ENCODE measurements at places on chromosomes 3 and 15.

GRCh38 chr15:25501828-25502446, 63.1 kb upstream of the UBE3A start:
- no peak for DNase-seq

DNA sequence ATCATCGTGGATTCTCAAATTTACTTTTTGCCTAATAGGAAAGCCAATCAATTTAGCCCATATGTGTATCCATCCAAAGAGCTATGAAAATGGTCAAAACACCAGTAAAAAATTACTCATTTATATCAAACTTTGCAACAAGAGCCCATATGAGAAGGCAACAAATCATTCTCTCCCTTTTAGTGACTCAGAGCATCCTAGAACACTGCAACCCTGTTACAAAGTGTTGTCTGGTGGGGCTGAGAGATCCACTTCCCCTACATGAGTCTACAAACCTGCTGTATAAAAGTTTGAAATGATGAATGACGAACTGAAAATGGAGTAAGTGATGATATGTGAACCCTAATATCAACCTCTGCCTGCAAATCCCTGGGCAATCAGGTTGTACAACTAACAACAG, 23.3 kb downstream of the PDZRN3 start:
- DNase-seq = no peak

DNA sequence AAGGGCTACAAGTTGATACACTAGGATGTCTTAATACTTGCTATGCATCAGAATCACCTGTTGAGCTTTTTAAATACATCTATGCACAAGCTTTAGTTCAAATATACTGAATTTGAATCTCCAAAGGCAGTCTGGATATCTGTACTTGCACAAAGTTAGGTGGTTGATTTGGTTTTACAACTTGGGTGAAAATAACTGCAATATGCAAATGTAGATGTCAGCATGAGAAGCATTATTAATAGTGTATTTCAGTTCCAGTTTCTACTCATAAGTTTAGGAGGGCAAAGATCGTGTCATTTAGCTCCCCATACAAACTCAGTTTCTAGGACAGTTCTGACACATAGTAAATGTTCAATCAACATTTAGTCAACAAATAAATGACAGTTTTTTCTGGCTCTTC, 25.6 kb downstream of the IQCB1 start:
- DNase-seq = no peak

- no peak for DNase-seq
These were observed 216.1 kb upstream of the ROPN1 start for GRCh38 chr3:124207873-124208485.

GRCh38 chr15:90449206-90449735, 61.2 kb downstream of the IQGAP1 start:
- DNase-seq = no peak

- DNase-seq = no peak
These were observed 29.7 kb upstream of the SPATA12 start for GRCh38 chr3:57030721-57031120.

- DNase-seq = no peak
These were observed 43.6 kb downstream of the TBC1D2B start for GRCh38 chr15:78033864-78034263.

DNA sequence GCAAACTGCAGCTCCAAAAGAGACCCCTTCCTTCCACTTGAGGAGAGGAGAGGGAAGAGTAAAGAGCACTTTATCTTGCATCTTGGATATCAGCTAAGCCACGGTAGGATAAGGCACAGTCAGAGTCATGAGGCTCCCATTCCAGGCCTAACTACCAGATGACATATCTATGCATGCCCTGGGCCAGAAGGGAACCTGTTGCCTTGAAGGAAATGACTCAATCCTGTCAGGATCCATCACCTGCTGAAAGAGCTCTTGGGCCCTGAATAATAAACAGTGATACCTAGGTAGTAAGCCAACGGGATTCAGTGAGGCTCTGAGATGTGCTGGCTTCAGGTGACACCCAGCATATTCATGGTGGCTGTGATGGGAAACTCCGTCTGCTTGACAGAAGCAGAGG, 118.5 kb upstream of the EPHA3 start:
- DNase-seq = no peak

DNA sequence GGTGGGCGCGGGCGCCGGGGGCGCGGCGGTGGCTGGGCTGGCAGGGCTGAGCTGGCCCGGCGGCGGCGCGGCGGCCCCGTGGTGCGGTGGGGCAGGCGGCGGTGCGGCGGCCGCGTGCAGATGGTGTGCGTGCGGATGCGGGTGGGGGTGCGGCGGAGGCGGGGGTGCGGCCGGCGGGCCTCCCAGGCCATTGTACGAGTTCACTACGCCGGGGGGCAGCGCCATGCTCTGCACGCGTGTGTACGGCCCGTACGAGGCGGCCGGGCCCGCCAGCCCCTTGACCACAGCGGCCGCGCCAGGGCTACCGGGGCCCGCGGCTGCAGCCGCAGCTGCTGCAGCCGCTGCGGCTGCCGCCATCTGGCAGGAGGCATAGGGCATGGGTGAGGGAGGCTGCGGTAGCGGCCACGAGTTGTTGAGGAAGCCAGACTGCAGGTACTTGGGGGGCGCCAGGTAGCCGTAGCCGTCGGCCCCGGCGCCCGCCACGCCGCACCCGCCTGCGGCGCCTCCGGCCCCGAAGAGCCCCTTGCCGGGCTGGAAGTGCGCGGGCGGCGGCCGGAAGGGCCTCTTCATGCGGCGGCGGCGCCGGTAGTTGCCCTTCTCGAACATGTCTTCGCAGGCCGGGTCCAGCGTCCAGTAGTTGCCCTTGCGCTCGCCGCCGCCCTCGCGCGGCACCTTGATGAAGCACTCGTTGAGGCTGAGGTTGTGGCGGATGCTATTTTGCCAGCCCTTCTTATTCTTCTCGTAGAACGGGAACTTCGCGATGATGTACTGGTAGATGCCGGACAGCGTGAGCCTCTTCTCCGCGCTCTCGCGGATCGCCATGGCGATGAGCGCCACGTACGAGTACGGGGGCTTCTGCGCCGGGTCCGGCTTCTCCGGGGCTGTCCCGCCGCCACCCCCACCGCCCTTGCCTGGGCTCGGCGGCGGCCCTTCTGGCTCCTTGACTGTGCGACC, 951 bp downstream of the FOXL2 start:
- no peak for DNase-seq

- DNase-seq = no peak
These were observed 267.1 kb downstream of the RPLP1 start for GRCh38 chr15:69719527-69720240.

- DNase-seq = no peak
These were observed 287.4 kb upstream of the SLCO3A1 start for GRCh38 chr15:91566141-91566540.

DNA sequence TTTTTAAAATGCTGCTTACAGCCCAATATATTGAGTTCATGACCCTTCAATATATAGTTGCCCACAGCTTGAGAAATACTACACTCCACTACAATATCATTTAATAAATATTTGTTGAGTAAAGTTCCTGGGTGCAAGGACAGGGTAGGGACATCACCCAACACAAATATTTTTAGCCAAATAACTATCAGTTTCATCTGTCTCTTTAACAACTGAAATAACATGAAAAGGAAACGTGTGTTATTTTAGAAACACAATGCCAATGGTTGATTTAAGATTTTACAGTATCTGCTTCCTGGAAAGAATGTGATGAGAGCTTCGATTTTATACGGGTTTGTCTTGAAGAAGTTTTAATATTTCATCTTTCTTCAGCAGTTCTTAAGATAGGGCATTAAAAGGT, 67.7 kb upstream of the CDV3 start:
- DNase-seq = no peak
